ENCODE measurements at places on chromosomes 11 and 22.
A peak's percentile ranks its signal among the peaks of the same experiment; 100 is the strongest.

GRCh38 chr22:35377735-35378134, 3.2 kb upstream of the HMOX1 start:
- DNase-seq = no peak

GRCh38 chr11:63567044-63567840, 4.1 kb upstream of the PLAAT2 start:
- DNase-seq = peak; percentile 92

GRCh38 chr11:3982431-3982830, 112.2 kb upstream of the RRM1 start:
- DNase-seq = no peak

- no peak for DNase-seq
These were observed 33.0 kb downstream of the PPP6R2 start for GRCh38 chr22:50376085-50376651.

GRCh38 chr11:100687630-100688395, 725 bp downstream of the ARHGAP42 start:
- no peak for DNase-seq

DNA sequence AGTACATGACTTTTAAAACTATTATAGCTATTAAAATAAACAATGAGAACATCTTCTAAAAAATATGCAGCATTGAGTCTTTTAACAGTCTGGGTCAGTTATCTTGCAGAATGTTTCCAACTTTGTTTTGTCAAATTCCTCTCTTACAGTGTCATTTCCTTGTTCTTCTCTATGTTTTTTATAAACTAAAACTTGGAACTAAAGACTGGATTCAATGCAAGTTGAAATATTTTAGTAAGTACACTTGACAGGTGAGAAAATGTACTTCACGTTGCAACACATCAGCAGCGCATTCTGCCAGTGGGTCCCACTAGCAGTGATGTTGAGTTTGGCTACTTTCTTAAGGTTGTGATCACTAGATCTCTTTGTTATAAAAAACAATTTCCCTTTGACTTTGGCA, 1407.6 kb upstream of the RAG2 start:
- no peak for DNase-seq

DNA sequence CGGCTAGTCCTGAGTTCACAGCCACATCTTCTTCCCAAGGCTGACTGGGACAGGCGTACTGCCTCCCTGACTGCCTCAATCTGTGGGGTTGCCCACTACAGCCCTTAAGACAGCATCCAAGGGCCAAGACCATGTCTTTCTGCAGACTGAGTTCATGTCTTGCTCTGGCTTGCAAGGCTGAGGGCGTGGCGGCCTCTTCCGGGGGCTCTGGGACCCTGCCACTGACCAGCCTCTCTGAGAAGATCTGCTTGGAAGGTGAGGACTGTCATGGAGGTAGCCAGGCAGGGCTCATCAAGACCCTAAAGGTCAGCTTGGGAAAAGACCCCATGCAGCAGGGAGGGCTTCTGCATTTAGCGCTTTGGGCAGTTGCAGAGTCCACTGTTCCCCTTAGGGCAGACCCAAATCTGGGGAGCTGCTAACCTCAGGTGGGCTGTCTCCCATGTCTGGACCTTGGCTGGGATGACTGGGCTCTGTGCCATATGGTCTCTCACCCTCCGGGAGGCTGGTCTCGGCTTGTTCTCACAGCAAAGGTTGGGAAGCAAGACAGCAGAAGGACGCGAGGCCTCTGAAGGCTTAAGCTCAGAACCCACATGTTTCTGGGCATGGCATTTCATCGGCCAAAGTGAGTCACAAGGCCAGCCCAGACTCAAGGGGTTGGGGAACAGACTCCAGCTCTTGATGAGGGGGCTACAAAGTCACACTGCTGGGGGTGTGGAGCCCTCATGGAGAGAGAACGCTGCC, 109.1 kb upstream of the LMO1 start:
- DNase-seq = no peak

DNA sequence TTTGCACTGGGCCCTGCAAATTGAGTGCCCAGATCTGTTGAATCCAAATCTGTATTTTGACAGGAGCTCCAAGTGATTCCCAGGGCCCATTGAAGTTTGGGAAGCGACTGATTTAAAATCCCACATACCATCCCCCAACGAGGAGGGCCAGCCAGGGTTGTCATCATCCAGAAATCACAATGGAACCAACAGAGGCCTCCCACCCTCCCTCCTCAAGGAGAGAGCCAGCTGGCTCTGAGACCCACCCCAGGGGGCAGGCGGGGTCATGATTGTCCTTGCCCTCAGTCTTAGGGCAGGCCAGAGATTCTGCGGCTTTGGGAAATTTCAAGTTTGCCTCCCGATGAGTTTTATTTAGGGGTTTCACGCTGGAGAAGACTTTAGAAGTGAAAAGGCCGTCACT, 358.2 kb downstream of the MN1 start:
- DNase-seq = no peak

DNA sequence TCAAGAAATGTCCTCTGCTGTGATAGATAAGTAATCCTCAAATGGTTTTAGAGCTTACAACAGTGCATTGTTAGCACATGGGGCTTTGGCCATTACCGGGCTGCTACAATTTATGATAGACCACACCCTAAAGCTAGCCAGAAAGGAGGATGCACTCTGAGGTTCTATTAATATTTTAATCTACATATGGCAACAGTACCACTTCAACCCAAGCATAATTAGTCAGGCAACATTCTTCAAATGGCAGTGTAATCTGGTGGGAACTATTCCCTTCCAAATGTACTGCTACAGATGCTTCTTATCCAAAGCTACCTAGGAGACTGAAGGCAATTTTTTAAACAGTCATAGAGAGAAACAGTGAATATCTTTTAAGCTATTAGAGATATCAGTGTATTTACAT, 697.6 kb downstream of the KCNA4 start:
- no peak for DNase-seq

- no peak for DNase-seq
These were observed 28.4 kb upstream of the SYT7 start for GRCh38 chr11:61609000-61609979.

DNA sequence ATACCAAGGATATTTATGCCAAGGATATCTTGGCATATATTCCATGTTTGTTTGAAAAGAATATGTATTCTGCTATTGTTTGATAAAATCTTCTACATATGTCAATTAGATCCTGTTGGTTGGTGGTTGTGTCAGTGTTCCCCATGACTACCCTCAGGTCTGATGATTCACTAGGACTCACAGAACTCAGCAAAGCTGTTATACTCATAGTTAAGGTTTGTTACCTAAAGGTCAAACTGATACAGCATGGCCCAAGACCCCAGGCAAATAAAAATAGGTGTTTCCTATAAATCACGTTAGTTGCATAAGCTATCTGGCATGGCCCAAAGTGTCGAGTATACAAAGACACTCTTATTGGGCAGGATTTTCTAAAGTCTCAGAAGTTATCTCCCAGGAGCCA, 30.2 kb upstream of the B3GNT6 start:
- DNase-seq = no peak

- DNase-seq = no peak
These were observed 148.4 kb downstream of the CACNA1I start for GRCh38 chr22:39718921-39719475.

DNA sequence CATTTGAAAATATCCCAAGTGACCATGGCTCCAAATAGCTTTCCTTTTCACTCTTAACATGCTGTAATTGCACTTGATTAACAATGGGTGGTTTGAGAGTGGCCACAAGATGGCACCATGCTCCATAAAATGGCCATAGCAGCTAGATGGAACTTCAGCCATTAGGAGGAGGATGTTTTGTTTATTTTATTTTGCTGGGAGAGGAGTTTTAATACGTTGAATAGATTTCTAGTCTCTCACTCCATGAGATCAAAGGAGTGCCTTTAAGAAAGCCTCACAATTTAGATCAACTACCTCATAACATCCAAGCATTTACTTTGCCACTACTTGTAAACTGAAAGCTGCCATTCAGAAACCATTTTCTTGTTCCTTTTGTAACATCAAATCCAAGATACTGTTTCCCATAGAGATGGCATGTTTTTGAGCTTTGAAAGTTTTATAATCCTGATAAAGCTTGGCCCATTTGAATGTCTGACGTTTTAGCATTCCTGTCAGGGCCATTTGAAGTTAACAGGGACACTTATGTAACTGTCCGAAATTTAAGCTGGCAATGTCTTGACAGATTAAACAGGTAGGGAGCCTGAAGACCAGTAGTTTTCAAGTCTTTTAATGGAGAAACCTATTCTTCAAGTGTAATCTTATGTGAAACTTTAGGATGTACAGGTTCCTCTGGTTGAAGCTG, 4.7 kb downstream of the FEN1 start:
- peak; percentile 77 for DNase-seq

GRCh38 chr22:40400159-40400558, 29.8 kb downstream of the SGSM3 start:
- DNase-seq = peak; percentile 65

- DNase-seq = no peak
These were observed 1.5 kb downstream of the INCENP start for GRCh38 chr11:62125316-62125715.

GRCh38 chr11:73652046-73652730, 5.8 kb downstream of the PLEKHB1 start:
- no peak for DNase-seq

- DNase-seq = no peak
These were observed 12.8 kb downstream of the AQP11 start for GRCh38 chr11:77602381-77603088.

- DNase-seq = no peak
These were observed 123.3 kb upstream of the RASSF10 start for GRCh38 chr11:12885717-12886239.

- no peak for DNase-seq
These were observed 98.5 kb downstream of the TMEM135 start for GRCh38 chr11:87136236-87136635.

DNA sequence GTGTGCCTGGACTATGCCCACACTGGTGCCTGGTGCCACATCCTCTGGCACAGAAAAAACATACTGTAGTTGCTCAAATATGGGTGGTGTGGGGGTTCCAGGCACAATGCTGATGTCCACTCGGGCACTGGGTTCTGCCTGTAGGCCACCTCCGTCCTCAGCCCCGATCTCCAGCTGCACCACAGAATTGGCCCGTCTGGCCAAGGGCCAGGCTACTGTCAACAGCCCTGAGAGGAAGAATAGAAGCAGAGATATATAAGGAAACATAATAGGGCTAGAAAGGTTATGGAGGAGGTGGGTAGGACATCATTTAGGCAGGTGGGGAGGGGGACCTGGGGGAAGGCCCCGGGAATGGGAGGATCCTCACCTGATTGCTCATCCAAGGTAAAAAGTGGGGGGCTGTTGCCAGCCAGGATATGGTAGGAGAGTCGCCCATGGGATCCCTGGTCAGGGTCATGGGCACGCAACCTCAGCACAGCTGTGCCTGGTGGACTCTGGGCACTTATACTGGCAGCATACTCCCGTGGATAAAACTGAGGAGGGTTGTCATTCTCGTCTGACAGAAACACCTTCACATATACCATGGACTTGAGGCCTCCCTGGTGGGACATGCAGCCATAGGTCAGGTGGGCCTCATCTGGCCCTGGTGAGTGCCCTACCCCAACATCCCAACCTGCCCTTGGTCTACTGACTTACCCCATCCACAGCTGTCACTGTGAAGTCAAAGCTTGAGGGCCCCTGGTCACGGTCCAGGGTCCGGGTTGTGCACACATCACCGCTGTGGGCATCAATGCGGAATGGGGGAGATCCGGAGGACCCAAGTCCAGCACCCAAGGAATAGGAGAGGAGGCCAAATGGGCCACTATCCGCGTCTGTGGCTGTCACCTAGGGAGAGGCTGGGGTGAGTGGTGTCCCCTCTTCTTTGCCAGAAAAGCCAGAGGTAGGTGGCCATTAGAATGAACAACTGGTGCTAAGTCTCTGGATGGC, 14.5 kb upstream of the TPP1 start:
- no peak for DNase-seq

GRCh38 chr22:37210041-37210803, 2.1 kb downstream of the SSTR3 start:
- DNase-seq = no peak

- DNase-seq = no peak
These were observed 11.7 kb downstream of the CAPRIN1 start for GRCh38 chr11:34063061-34063795.

DNA sequence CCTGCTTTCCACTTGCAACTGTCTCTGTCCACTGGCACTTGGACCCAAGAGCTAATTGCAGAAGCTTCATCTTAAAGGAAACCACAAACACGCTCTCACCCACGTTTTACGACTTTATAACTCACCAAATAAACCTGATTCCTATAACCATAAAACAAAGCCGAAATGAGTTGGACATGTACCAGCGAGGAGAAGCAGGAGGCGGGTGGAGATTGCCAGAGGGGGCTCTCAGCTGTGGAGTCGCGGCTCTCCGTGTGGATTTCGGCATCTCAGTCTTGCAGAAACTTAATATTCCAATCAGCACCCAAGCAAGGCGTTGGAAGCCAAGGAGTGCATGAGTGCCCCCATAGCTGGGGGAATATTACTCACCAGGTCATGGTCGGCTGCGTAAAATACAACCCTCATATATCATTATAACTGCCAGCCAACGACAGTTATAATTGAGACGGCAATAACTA, 483.6 kb downstream of the MN1 start:
- no peak for DNase-seq

DNA sequence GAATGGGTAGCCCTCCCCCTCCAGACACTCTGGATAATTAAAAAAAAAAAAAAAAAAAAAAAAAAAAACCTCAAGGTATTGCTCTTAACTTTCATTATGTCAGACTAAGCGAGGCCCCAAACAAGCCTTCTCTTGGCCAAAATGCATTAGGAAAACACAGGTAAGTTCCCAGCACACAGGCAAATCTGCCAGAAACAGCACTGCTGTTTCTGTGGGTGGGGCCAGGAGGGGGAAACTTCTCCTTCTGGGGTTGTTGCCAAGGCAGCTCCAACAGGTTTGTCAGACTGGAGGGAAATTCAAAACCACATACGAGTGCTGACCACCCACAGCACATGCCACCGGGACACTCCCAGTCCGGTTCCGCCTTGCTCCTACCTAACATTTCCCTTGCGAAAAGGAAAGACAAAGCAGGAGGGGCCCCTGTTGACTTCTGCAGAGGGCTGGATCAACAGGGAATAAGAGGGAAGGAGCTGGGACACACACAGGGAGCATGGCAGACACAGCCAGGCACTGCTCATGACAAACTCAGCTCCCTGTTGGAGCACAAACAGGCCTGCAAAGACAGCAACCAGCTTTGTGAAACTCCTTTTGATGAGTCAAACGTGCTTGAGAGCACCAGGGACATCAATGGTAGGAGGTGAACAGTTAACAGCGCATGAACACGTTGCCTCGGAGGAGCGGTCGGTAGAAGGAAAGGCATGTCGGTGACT, 55.0 kb downstream of the MYH9 start:
- peak; percentile 72 for DNase-seq

GRCh38 chr11:31805037-31805628, 6.0 kb downstream of the PAX6 start:
- no peak for DNase-seq

GRCh38 chr11:13229136-13229535, 48.5 kb upstream of the BMAL1 start:
- DNase-seq = no peak
